ENCODE measurements at places on chromosomes 3 and 15. TPM values are rescaled to one million over a fixed set of nuclear protein-coding genes. Genes with fewer than 3 reads are reported as not detected.

Gene CPLX3
- total RNA-seq, result 5.2 TPM

Gene SLC9A9
- 2.3 TPM for total RNA-seq

Gene LRRC31
- not detected for total RNA-seq

Gene NTRK3
- total RNA-seq, result 0.11 TPM

- no peaks in the 10 kb centered on the region for H3K27me3 ChIP-seq
- no peak overlapping the region for H3K27ac ChIP-seq
- DNase-seq, result no peak
- no peaks in the 10 kb centered on the region for H3K4me1 ChIP-seq
These were observed 167.7 kb upstream of the P2RY1 start for GRCh38 chr3:152667267-152667666.

- no peaks in the 10 kb centered on the region for H3K4me1 ChIP-seq
- no peak for DNase-seq
- no peak overlapping the region for H3K27ac ChIP-seq
- H3K27me3 ChIP-seq, result no peaks in the 10 kb centered on the region
These were observed 137.2 kb downstream of the RPL22L1 start for GRCh38 chr3:170732660-170733245.

DNA sequence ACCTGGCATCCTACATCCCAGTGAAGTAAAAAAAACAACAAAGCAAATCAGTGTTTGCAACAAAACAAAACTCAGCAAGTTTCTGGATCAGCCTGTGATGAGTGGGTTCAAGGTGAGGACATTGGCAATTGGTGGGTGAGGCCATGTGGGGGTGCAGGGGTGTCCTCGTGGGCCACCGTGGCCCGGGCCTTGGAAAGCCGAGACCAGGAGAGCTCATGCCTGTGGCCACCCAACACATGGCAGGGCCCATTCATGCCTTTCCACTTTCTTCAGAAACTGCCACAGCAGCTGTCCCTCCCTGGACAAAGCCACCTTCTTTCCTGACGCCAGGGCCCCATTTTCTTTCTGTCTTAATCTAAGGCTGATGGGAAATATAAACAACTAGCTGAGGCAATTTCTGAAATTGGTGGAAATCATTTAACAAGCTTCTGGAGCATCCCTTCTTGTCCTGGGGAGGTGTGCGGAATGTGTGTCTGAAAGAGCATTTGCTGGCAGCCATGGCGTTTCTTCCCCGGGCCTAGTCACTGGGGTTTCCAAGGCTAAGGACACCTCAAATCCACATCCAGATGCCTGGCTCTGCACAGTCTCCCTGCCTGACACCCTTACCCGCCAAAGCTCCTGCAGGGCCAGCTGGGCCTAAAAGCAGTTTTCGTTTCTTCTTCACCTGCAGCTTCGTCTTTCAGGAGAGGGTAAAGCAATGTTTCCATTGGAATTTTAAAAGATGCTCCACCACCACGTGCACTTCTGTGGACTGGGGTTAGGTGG is 34.1 kb upstream of the SFMBT1 start:
- no peak overlapping the region for H3K4me3 ChIP-seq
- H3K27ac ChIP-seq, result no peak overlapping the region
- 0 out of 2 replicates have a peak, but pooled peaks cover 3% of the 10 kb centered on the region for H3K4me1 ChIP-seq
- no peaks in the 10 kb centered on the region for H3K36me3 ChIP-seq
- no peak for DNase-seq

DNA sequence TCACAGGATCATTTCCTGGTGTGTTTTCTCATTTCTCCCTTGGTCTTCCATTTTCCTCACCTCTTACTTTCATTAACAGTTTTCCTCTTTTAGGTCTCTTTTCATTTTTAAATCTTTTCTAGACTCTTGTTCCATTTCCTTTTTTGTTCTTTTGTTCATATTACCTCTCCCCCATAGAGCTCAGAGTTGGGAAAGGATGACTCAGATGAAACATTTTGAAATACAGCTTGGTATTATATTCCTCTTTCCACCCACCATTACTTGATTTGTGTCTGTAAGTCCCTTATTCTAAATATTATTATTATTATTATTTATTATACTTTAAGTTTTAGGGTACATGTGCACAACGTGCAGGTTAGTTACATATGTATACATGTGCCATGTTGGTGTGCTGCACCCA is 153.1 kb downstream of the VGLL3 start:
- H3K4me1 ChIP-seq, result no peaks in the 10 kb centered on the region
- no peak overlapping the region for H3K27ac ChIP-seq
- H3K27me3 ChIP-seq, result no peaks in the 10 kb centered on the region
- H3K4me3 ChIP-seq, result no peak overlapping the region
- no peaks in the 10 kb centered on the region for H3K36me3 ChIP-seq

Data from Karpas-422 (cell line).